ENCODE measurements at places on chromosomes 12 and 14.

- DNase-seq = no peak
Measured at GRCh38 chr12:129331356-129332085, 478.2 kb downstream of the GLT1D1 start.

- DNase-seq = no peak
Measured at GRCh38 chr12:128627659-128628058, 196.1 kb downstream of the SLC15A4 start.

DNA sequence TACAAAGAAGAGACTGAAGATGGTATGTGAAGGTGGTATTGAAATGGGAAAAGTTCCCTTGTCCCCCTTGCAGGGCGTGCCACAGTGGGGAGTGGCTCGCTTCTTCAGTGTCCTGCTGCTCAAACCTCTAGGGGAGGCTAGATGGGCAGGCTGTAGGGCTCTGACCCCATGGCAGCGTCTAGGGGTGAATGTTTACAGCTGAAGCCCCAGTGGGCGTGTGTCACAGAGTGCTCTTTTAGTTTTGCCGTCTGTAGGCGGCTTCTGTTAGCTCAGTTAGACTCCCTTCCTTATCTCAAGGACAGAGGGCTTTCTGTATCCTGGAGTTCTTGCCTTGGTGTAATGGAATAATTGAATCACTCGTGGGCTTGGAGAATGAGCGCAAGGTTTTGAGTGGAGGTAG lies 266.2 kb downstream of the RAD51B start:
- DNase-seq = no peak

GRCh38 chr12:622416-622815 lies 40.8 kb downstream of the NINJ2 start:
- DNase-seq = no peak

GRCh38 chr14:20652996-20653975 lies 11.8 kb upstream of the OR6S1 start:
- DNase-seq = no peak

GRCh38 chr14:64979336-64980074 lies 7.2 kb upstream of the FNTB start:
- DNase-seq = no peak

- DNase-seq = no peak
Measured at GRCh38 chr12:88970740-88971139, 381.6 kb downstream of the DUSP6 start.

DNA sequence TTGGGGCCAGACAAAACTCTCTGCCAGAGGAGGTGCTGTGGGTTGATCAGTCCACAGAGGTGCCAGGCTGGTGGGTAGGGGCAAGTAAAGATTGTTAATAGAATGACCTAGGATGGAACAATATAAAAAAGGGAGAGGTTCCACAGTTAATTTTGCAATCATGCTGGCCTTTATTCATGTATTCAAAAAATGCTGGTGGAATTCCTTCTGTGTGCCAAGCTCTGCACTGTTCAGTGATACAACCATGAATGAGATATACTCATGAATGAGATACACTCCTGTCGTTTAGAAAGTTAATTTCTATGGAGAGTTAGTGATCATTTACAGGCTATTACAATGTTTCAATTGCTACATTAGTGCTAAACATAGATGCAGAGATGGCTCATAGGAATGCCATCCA lies 252.6 kb upstream of the RMST start:
- no peak for DNase-seq

- DNase-seq = no peak
Measured at GRCh38 chr12:117333331-117333881, 28.0 kb downstream of the NOS1 start.

DNA sequence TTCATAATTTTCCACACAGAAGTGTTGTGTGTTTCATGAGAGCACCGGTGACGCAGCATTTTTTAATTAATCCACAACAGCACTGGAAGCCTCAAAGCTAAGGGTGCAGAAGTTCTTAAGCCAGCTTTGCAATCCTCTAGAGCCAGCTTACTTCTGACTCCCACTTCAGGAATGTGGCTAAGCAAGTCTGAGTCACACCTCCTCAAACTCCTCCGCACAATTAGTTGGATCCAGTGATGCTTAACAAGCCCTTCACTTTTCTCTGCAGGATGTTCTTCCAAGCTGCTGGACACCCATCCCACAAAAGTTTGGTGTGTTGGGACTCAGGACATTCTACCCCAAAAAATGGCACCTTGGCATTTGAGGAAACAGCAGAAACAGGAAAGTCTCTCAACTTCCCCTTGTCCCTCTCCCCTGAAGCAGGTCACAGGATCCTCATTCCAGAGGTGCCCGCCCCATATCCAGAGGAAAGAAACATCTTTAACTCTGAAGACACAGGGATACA lies 210.0 kb downstream of the PPM1H start:
- DNase-seq = peak; percentile 75

GRCh38 chr12:109729371-109729781 lies 15.8 kb downstream of the FAM222A start:
- DNase-seq = no peak

DNA sequence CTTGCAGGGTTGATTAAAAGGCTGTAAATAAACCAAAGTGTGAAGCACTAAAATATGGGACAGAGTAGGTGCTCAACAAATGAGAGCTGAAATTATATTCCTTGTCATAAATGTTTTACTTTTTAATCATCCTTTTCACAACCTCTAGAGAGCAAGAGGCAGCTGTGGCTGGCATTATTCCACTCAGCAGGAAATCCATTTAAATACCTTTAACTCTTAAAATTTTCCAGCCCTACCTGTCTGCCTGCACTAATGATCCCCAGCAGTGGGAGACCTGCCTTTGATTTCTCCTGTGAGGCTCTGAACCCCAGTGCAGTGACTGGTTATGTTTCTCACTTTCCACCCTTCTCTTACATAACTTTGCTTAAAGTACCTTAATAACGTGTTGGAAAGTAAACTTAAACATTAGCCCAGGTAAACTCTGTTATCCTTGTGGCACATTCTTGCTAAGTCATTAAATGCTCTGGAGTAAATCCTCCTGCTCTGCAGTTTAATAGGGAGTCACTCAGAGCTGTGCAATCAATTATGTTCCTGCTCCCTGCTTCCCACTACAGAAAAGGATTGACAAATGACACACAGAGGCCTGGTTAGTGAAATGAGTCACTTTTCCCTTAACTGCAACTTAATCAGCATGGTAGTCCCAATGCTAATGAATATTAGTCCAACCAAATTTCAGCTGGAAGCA lies 755.7 kb upstream of the USP15 start:
- DNase-seq = peak; percentile 15

DNA sequence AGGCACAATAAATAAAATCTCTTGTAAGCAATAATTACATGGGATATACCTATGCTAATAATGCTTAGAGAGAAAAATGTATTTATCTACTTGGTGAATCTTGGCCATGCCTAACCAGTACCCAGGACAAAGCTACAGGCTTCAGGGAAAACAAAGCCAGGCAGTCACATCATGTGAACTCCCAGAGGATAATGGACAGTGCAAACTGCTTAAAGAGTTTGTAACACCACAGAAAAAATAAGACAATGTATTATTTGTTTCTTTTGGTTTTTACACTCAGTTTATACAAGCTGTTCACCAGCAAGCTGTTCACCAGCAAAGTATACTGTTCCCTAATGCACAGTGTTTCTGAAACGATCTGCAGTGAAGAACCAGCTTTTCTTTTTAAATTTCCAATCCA lies 38.0 kb downstream of the DICER1 start:
- no peak for DNase-seq

GRCh38 chr12:3550839-3551238 lies 59.8 kb downstream of the PRMT8 start:
- DNase-seq = no peak

DNA sequence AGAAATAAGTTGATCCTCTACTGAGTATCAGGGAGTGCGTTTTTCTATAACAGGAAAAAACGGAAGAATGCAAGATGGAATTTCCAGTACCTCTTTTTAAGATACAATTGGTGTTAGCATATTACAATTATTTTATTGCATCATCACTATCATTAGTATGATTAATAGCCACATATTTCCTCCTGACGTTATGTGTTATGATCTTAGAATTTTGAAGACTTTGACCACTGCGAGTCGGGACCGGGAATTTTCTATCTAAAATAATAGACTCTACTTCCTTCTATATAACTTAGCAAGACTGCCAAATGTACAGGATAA lies 679 bp upstream of the SAV1 start:
- no peak for DNase-seq

DNA sequence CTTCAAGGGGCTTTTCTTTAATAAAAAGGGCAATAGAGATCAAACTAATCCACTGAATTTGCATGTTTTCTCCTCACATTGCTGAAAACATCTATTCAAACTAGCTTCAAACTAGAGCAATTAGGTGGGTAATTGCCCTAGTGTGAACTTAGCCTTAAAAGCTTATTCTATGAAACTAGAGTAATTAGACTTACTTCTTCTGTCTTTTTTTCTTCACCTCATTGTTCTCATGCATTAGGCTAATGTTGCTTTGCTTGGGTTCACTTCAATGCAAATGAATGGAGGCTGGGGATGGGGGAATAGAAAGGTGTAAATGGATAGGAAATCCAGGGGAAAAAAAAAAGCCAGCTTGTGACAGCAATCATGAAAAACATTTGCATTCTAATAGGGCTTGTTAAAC lies 414.8 kb upstream of the LMO3 start:
- no peak for DNase-seq

GRCh38 chr12:118827606-118828005 lies 153.7 kb upstream of the SRRM4 start:
- DNase-seq = no peak

GRCh38 chr12:5013266-5013730 lies 30.4 kb upstream of the KCNA5 start:
- no peak for DNase-seq

DNA sequence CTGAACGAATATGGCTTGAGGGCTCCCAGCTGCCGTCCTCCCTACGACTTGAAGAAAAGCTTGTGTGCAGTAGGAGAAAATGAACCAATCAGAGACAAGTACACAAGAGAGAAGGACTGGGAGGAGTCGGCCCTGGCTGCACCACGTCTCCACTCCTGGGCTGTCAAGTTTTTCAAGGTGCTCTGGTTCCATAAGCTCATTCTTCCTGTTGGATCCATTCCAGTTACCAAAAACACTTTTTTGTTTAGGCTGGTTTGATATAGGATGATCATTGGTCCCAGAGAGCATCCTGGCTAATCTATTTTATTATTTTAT lies 2.8 kb upstream of the A2ML1 start:
- peak; percentile 26 for DNase-seq

All from left kidney (tissue), 8 donors.